Type B pancreatic cell (in vitro differentiated cells): ENCODE measurements at places on chromosomes 3 and 15. TPM values are rescaled to one million over a fixed set of nuclear protein-coding genes. Genes with fewer than 3 reads are reported as not detected.

GRCh38 chr15:100763835-100764750 lies 115.5 kb upstream of the ALDH1A3 start:
- peaks cover 23% of the 10 kb centered on the region for H3K27me3 ChIP-seq
- no peak overlapping the region for H3K27ac ChIP-seq
- H3K36me3 ChIP-seq, result no peaks in the 10 kb centered on the region
- no peak for DNase-seq

GRCh38 chr15:95598251-95598855 lies 732.1 kb upstream of the NR2F2 start:
- no peaks in the 10 kb centered on the region for H3K27me3 ChIP-seq
- H3K4me1 ChIP-seq, result peaks cover 22% of the 10 kb centered on the region
- H3K27ac ChIP-seq, result no peak overlapping the region
- no peak overlapping the region for H3K4me3 ChIP-seq
- no peaks in the 10 kb centered on the region for H3K36me3 ChIP-seq

Gene AGBL1
- 0.07 TPM in 1 of 2 replicates, not detected in the other for total RNA-seq

Gene CNTN4
- 24.5 and 29.7 TPM in 2 replicates for total RNA-seq

Gene FES
- 3.1 TPM in 2 replicates for total RNA-seq
